ENCODE measurements at places on chromosomes 3 and 15.

GRCh38 chr3:119329551-119329950 is 35.4 kb downstream of the ARHGAP31 start:
- no peak for DNase-seq

GRCh38 chr3:138901567-138901966 is 45.4 kb downstream of the FOXL2 start:
- no peak for DNase-seq

DNA sequence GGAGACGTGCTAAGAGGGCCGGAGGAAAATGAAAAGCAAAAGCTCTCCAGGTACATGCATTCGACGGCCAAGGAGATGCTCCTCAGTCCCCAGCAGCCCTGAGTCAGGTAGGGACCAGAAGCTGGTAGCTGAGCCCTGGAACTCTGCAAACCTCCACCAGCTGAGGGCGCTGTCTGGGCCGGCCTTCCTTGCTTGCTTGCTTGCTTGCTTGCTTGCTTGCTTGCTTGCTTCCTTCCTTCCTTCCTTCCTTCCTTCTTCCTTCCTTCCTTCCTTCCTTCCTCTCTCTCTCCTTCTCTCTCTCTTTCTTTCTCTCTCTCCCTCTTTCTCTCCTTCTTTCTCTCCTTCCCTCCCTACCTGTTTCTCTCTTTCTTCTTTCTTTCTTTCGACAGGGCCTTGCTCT is 94.6 kb upstream of the RASGRF1 start:
- peak; percentile 1 for DNase-seq

DNA sequence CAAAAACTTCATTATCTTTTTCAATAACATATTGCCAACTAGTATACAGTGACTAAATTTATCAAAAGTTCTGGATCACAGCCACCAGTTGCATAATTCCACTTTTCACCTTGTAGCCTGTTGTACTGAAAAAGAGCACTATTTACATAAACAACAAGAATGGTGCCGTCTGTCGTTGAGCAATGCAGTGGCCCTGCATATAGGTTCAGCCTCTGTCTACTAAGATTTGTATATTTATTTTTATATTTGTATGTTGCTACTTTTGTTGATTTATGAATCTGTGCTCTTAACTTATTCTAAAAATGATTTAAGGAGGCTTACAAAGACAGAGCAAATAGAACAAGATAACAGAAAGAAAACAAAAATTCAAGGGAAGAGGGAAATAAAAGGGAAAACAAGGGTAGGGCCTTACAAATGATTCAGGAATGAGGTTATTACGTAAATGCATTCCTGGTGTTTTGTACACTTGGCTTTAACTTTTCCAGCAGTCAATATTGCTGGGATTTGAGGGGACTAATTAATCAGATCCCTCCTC is 257.6 kb upstream of the STT3B start:
- DNase-seq, result no peak

GRCh38 chr3:76724706-76725105 is 315.2 kb upstream of the ROBO2 start:
- DNase-seq, result no peak

DNA sequence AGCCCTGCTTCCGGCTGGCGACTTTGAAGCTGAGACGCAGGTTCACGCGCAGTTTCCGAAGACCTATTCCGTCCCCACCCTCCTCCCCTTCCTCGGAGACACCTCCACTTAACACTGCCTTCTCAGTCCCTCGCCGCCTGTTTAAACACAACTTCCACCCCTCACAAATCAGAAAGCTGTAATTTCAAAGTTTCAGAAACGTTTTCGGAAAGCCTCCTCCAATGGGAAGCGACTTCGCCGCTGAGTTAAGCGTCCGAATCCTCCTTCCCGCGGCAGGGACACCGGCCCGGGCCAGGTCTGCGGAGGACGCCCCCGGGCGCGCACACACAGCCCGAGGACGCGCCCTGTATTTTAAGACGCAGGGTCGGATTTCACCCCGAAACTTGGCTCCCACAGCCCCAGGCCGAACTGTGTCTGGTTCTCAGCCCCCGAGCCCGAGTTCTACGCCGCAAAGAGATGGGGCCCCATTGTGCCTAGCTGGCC is 559 bp upstream of the LRRN1 start:
- DNase-seq, result peak; percentile 16

GRCh38 chr15:76058714-76059319 is 968 bp upstream of the TMEM266 start:
- DNase-seq, result peak; percentile 22

GRCh38 chr15:69415381-69415780 is 1.2 kb downstream of the KIF23 start:
- no peak for DNase-seq

DNA sequence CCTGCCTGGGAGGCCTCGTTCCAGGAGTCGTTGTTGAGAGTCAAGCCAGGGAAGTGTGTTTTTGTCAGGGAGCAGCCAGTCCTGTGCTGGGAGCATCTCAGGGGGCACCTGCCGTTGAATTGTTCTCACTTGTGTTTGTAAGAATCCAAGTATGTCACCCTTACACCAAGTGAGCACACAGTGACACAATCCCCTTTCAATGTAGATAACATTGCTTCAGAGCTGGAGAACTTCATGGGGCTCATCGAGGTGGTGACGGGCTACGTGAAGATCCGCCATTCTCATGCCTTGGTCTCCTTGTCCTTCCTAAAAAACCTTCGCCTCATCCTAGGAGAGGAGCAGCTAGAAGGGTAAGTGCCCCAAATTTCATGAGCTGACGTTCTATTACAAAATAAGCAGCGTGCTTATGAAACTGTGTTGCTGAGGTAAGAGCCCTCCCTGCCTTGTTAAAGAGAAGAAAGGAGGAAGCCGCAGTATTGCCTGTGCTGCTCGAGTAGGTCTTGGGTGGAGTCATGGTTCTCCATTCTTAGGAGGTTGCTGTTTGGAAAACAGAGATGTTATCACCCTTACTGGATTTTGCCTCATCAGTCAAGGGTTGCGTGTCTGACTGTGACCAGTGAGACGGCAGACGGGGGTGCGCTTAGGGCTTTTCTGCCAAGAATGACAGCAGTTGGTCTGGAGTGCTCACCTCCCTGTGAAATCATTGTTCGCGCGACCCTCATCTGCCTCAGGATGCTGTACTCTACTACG is 108.1 kb downstream of the PGPEP1L start:
- no peak for DNase-seq

DNA sequence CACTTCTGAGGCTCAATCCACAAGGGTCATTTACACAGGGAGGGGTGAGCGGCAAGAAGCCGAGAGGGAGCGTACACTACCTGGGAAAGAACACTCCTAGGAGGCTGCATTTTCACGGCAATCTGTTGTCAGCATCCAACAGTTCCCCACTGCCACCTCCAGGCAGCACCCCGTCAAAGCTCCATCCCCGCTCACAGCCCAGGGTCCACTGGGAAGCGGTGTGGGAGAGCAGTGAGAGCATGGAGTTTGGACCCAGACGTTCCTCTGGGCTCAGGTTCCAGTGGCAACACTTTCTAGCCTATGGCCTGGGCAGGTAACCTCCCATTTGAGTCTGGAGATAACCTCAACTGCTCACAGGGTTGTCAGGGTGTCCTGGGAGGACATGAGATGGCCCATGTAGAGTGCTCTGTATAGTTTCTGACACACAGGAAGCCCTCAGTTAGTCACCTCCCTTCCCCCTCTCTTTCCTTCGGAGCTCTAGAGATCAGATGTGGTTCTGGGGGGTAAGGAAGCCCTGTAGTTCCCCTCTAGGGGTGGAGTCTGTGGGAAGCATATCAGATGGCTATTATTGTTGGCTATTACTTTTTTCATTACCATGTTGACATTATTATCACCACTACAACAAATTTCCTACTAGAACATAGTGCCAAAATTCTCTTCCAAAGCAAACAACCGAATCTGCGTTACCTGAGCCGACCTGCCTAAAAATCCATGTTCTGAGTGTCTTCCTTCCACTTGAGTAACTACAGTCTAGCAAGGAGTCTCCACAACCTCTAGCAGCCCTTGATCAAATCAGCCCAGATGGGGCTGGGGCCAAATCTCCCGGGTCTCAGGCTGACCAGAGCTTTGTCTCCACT is 29.1 kb downstream of the RUVBL1 start:
- DNase-seq, result no peak

DNA sequence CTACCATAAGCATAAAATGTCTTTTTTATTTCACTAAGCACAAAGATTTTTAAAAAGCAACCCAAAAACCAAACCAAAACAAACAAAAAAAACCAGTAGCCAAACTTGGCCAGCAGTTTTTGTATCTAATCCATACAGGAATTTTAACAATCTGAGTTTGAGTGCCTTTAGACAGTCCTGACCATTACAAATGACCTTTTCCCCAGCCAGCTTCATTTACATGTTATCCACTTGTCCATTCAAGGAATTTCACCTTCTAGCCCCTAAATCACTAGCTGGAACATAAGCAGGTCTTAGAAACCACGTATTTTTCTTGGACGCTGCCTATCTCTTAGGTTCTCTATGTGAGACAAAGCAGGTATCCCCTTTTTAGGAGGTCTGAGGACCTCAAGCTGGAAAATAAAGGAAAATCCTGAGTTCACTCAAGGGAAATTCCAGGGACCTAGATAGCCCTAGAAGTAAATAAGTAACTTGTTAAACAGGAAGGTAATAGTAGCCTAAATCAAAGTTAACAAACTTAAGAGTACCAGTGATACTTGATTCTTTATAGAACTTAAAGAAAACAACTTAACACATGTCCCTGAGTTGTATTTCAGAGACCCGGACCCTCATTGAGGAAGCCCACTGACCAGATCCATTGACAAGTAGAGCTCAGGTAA is 34.2 kb downstream of the CIP2A start:
- no peak for DNase-seq

Data from stimulated activated CD8-positive, alpha-beta memory T cell treated with anti-CD3 and anti-CD28 coated beads, Interleukin-7, amount 100 ng/mL, for 48 hours (primary cell).